ENCODE measurements at places on chromosomes 5 and 9.
A peak's percentile ranks its signal among the peaks of the same experiment; 100 is the strongest.

GRCh38 chr5:159855476-159856191, 60.6 kb upstream of the ADRA1B start:
- DNase-seq, result no peak

- DNase-seq, result no peak
These were observed 95.4 kb upstream of the DAB2 start for GRCh38 chr5:39520232-39520572.

- DNase-seq, result no peak
These were observed 148.1 kb downstream of the PARP8 start for GRCh38 chr5:50814556-50814955.

GRCh38 chr9:124293718-124294506, 36.2 kb downstream of the NEK6 start:
- no peak for DNase-seq

GRCh38 chr5:148511810-148512347, 128.1 kb downstream of the FBXO38 start:
- DNase-seq, result no peak

DNA sequence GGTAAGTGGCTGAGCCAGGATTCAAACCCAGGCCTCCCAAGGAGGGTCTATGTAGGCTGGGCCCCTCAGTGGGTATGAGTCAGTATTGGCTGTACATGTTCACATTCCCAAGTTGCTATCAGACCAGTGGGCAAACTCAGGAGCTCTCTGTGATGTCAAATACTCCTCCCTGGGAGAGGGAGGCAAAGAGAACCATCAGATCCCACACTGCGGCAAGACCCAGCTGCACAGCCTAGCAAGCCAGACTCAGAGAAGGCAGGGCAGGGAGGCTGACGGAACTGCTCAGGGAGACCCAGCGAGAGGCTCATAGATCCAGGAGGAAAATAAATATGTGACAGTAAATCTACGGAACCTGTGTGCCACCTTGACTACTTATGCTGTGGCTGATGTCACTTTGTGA, 42.6 kb upstream of the SAP30L start:
- no peak for DNase-seq

- DNase-seq, result no peak
These were observed 144.6 kb downstream of the MELK start for GRCh38 chr9:36717276-36717675.

DNA sequence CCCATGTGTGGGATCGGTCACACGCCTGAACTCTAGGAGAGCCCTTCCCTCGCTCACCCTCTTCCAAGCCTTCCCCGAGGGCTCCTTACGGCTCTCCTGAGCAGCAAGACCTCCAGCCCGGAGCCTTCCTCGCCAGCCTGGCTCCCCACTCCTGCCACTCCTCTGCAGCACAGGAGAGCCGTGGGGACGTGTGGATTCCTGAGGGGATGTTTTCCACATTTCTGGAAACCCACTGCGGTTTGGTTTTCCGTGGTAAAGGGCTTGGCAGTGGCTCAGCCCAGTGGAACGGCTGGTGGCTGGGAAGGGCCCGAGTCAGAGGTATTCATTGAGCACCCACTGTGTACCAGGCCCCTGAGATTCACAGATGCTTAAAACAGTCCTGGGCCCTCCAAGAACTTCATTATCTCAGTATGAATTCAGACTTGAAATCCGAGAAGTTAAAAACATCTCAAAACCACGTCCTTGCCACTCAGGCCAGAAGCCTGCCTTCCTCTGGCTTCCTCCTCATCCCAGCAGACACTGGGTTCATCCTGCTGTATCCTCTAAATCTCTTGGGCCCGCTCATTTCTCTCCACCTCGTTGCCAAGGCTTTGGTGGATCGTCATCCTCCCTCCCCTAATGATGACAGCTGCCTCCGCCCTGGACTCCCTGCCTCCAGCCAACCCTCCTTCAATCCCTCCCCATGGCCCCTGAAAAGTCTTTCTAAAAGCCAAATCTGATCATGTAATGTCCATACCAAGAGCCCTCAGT, 109.6 kb downstream of the FGF18 start:
- no peak for DNase-seq

DNA sequence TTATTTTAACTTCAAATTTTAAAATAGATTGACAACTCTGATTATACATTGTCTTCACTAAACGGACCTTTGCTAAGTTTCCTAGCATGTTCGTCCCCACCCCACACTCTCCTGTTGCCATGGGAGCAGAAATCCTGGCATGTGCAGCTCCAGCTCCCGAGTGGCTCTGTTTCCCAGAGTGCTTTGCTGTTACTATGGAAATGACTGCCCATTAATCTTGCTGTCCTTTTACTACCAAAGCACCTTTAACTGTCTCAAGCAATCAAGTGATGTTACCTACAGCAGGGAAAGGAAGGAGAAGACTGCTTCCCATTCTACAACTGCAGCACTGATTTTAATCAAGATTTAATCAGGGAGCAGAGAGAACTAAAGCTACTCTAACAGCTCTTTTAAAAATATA, 212.0 kb upstream of the KIF2A start:
- DNase-seq, result no peak

DNA sequence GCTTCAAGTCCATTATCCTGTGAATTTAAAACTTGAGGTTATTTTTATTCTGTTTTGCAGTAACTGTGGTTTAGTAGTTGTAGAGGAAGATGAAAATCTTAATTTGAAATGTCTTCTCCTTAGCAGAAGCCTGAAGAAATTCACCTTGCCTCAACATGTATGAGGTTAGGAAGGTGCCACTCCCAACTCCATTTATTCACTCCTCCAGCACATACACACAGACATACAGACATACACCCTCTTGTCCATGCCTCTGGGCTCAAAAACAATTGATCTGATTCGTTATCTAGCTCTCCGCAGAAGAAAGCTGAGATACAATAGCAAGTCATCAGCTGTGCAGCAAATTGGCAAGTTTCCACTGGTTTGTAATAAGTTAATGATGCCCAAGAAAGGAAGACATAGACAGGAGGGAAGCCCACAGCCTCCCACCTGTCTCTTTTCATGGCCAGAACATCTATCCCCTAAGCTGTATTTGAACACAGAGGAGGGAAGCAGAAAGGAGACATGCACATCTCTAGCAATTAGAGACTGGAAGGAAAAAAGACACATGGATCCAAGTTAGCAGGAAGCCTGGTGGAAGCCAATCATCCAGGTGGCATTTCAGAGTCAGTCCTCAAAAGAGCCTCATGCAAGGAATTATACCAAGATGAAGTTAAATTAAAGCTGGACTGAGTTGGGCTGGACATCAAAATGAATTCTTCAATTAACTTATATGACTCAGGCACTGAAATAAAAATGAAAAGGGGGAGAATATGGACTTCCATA, 257.9 kb downstream of the ASTN2 start:
- no peak for DNase-seq

GRCh38 chr9:5389109-5389732, 48.5 kb downstream of the PLGRKT start:
- no peak for DNase-seq

GRCh38 chr5:73031839-73032238, 76.0 kb downstream of the FCHO2 start:
- DNase-seq, result no peak

DNA sequence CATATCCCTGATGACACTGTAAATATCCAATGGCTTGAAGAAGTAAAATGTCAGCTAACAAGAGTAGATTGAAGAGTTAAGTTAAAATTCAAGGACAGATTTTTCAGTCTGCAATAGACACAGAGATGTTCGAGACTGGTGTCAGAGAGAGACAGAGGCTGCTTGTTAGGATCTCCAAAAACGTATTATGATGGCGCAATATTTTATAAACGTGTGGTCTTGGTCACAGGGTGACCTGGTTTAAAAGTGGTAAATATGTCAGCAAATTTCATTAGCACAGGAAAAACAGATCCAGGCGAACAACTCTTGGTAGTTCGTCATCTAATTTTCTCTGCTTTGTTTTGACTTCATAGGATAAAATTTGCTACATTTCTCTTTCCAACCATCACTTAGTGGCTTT, 317.4 kb downstream of the MCTP1 start:
- DNase-seq, result no peak

DNA sequence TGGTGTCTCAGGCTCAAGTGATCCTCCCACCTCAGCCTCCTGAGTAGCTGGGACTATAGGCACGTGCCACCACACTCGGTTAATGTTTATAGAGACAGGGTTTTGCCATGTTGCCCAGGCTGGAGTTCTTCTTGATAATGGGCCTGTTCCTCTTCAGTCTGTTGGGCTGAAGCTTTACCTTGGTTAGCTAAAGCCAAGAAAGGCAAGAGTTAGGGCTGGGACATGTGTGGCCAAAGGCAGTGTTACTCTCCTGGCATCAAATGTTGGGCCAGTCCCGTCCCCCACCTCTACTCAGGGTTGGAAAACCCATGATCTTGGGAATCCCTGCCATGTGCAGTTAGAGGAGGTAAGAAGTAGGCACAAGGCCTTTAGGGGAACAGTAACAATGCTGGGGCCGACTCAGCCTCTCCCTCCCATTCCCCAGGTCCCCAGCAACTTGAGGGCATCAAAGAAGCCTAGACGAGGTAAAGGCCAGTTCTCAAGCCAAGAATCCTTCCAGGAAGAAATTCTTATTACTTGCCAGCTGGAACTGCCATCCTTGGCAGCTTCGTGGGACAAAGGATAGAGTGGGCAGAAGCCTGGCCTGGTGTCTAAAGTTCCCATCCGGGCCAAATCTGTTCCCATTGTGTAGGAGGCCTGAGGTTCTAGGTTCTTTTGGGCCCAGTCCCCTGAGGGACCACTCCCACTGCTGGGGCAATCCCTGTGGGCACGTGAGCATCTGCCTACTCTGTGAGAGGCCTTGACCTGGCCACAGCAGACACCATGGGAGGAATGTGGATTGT, 4.5 kb downstream of the EGR1 start:
- DNase-seq, result no peak

- DNase-seq, result no peak
These were observed 110.1 kb upstream of the MOCS2 start for GRCh38 chr5:53219610-53220009.

DNA sequence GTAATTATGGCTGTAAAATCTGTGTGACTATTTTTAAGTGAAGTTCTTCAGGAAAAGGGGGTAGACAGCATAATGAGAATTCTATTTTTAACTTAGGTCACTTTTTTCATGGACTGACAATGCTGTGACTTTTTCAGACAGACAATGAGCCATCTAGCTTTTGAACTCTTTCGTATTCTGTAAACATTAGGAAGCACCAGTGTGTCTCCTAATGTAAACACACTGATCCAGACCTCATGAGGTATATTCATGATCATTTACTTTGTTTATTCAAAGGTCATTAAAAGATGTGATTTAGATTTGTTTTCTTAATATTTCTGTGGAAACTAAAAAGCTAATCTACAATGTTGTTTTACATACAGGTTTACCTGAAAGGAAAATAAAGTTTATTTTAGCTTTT, 352.6 kb downstream of the ADGRV1 start:
- no peak for DNase-seq

DNA sequence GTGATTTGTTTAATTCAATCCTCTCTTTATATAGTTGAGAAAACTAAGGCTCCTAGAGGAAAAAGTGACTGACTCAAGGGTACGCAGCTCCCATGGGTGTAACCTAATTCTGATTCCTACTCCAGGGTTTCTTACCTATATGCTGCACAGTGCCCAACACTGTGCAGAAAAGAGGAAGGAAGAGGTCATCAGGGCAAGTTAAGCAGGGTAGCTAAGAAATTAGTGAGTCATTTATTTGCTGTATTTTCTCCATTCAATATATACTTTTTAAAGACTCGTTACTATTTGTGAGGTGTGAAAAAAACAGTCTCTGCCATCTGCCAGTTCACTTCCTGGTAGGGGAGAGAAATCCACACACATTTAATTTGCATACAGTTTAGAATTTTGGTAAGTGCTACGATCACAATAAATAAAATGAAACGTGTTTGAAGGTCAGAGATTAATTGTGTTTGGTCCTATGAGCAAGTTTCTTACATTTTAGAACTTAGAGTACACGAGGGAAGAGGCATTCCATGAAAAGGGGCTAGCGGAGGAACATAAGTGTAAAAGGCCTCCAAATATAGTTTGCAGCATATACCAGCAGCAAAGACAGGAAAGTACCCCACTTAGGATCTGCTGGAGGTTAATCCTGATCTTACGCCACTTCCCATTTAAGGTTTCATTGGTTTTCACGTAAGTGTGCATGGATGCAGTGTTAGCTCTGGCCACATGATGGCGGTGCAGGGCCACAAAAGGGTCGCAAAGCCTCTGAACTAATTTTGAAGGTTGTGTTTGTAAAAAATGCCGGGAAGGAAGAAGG, 59.9 kb upstream of the TLR4 start:
- DNase-seq, result peak; percentile 20

All from stimulated activated CD4-positive, alpha-beta T cell treated with anti-CD3 and anti-CD28 coated beads, Interleukin-1b, Interleukin-23, amount 100 ng/mL, for 1 hour (primary cell).